ENCODE measurements at places on chromosomes 6 and 20.

DNA sequence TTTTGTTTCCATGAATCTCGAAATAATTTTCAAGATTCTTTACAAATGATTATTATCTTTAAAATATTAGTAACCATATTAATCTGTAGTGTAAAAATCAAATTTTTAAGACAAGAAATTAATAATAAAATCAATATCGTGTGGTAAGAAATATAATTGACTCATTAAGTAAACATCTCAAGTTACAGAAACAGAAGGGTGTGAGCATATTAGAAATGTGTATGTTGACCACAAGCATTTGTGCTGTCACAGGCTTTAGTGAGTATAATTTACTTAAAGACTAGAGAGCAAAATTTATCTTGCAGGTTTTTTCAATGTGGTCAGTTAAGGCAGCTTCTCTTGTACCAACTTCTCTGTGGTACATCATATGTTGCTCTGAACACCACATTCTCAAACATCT, 566.5 kb upstream of the IRAK1BP1 start:
- DNase-seq, result no peak

GRCh38 chr6:35955970-35956369, 35.1 kb upstream of the SRPK1 start:
- DNase-seq, result no peak

DNA sequence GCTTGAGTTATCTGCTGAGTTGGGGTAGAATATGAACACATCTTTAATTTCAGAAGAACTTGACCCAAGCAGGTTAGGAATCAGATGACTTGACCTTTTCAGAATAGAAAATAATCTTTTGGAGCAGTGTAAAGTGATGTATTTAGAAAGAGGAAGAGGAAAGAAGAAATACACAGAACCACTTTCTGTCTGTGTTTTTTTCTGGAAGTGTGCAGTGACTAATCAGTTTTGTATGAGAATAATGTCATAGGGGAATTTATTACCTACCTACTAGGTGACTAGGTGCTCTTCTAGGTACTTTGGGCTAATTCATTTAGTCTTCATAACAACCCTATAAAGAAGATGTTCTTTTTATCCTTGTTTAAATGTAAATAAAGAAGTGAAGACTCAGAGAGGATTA, 3.0 kb downstream of the PPP1R14C start:
- no peak for DNase-seq

GRCh38 chr20:41670631-41671030, 52.5 kb upstream of the CHD6 start:
- DNase-seq, result no peak

GRCh38 chr6:17600527-17601385, 654 bp downstream of the FAM8A1 start:
- peak; percentile 49 for DNase-seq

DNA sequence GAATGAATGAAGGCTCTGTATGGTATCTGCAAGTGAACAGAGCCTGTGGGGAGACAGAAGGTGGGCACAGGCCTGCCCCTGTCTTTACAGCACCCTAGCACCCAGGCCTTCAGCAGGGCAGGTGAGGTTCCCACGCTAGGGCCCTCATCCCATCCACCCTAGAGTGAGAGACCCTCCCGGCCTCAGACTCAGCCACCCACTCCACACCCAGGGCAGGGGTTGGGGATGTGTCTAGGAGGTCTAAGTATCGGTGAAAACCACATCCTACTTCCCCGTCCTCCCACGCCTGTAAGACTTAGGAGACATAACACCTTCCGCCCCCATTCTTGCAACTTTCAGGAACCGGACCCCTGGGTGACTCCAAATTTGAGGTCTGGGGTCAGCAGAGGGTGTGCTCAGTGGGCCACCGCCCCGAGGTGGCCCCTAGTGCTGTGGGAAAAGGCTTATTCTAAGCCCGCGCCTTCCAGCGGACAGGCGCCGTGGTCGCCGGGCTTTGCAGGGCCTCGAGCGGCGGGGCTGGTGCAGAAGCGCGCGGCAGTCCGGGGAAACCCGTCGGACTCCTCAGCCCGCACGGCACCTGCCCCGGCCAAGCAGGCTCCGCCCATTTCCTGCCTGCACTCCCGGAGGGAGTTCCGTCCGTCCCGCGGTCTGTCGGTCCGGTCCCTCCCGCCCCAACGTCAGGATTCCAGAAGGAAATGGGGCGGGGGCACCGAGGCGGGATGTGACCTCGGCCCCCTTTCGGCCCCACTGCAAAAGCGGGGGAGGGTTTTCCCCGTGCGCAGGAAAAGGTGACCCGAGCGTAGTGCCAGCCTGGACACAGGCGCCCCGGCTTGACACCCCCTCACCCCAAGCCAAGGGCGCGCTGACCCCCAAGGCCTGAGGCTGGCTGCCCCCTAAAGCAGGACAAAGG, 868 bp downstream of the SAMD10 start:
- DNase-seq, result peak; percentile 96

DNA sequence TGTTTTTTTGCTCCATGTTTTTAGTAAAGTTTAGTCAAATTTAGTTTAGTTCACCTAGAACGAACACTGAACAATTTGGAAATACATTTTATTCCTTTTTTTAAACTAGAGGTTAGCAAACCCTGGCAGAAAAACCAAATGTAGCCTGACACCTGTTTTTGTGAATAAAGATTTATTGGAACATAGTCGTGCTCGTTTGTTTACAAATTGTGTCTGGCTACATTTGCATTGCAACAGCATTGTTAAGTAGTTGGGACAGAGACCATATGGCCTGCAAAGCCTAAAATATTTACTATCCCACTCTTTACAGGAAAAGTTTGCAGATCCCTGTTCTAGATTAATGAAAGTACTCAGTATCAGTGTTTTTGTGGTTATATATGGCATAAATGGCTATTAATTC, 56.9 kb downstream of the CD109 start:
- no peak for DNase-seq

GRCh38 chr6:152209211-152209610, 401.7 kb downstream of the ESR1 start:
- no peak for DNase-seq

Data from HT-29 (cell line).